ENCODE measurements at places on chromosomes 1 and 21.

DNA sequence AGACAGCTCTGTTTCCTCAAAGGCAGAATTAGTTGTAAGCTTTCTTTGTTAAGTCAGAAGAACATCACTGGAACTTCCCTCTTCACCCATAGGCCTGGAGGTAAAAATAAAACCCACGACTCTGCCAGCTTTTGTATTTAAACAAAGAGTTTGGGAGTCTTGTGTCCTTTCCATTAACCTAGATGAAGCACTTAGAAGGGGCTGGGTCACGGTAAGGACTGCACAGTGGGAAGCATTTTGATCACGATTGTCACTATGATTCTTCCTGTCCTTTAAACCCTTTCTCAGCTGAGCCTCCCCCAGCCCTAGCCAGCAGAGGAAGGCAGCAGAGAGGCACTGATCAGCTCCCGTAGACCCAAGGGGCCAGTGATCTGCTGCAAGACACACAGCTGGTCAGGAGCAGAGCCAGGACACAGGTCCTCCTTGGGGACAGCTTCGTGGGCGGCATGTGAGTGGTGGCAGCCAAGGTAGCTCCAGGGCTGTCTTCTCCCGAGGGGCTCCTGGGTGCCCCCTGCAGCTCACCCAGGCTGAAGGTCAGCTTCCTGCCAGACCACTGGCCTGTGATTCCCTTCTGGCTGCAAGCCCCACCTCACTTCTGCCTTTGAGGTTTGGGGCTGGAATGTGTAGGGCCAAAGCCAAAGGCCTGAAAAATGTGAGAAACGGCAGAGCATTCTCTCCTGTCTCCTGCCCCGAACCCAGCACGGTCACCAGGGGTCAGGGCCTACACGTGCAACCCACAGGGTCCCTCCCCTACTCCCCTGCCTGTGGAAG, 4.0 kb upstream of the LAPTM5 start:
- no peak for DNase-seq

- no peak for DNase-seq
Observed at GRCh38 chr1:208141610-208142192, 102.5 kb downstream of the PLXNA2 start.

GRCh38 chr1:157597959-157598667, at the start of gene FCRL4:
TSS of gene FCRL4 (minus strand) at chr1:157598085. CDS start at chr1:157597944, 141 bp downstream.
- no peak for DNase-seq

DNA sequence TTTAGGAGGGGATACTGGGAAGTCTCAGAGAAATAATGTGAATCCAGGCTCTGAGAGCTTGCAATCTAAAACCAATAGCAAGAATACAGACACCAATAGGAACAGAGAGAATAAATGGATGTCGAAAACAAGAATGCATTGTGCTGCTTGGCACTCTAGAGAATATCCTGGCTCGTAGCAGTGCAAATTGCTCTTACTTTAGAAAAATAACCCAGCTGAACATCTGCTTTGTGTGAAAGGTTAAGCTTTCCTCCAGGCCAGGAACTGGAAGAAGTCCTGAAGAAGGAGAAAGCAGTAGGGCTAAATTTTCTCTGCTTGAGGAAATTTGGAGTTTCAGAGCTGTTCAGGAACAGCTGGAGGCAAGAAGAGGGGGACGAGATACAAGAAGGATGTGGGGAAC, 382.3 kb downstream of the HHIPL2 start:
- DNase-seq: no peak

DNA sequence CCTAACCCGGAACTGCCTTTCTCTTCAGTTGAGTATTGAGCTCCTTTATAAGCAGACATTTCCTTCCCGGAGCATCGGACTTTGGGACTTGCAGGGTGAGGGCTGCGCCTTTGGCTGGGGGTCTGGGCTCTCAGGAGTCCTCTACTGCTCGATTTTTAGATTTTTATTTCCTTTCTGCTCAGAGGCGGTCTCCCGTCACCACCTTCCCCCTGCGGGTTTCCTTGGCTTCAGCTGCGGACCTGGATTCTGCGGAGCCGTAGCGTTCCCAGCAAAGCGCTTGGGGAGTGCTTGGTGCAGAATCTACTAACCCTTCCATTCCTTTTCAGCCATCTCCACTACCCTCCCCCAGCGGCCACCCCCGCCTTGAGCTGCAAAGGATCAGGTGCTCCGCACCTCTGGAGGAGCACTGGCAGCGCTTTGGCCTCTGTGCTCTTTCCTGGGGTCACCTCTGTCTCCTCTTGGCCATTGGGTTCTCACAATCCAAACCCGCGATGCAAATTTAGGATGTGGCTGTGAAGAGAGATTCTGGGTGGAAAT, 3.7 kb downstream of the OLIG2 start:
- DNase-seq: no peak

GRCh38 chr1:222045786-222046185, 303.9 kb upstream of the DUSP10 start:
- no peak for DNase-seq

GRCh38 chr1:224733027-224733911, 117.2 kb downstream of the CNIH3 start:
- DNase-seq: no peak

DNA sequence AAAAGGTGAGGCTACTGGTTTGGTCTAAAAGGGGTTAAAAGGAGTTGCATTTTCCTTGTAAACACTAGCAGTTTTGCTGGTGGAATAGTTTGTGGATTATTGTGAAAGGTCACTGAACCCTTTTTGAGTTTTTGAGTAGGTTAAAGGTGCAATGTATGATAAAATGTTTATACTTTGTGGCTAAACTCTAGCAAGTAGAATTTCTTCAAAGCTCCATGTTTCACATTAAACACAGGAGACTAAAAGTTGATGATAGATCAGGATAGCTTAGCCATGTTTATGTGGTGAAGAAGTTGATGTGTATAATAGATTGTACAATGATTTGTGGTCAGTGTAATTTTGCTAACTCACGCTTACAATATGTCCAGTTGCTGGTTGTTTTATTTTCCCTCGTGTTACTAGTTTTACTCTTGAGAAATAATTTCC, 13.1 kb downstream of the ZNF326 start:
- DNase-seq: no peak

- DNase-seq: no peak
Observed at GRCh38 chr1:42152907-42153600, at the start of gene GUCA2B. TSS of gene GUCA2B (plus strand) at chr1:42153410. CDS start at chr1:42153451, 41 bp downstream.

DNA sequence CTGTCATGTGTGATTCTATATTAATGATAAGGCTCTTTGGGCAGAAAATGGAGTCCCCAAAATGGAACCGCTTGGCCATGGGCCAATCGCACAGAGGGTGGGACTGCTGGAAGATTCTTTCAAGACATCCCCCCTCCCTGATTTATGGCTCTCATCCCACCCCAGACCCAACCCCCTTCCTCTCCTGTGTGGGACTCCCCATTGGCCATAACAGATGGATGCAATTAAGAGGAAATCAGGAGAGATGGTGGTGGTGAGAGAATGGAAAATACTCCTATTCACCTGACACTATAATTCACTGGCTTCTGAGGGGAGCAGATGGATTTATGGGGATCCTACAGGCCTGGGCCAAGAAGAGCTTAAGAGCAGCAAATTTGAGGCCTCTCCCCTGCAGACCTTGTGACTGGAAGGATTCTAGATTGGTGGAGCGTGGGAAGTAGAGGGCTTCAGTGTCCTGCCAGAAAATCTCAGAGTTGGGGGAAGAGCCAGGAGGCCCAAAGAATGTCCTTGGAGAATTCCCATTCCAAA, 1.7 kb downstream of the IGFN1 start:
- DNase-seq: no peak

DNA sequence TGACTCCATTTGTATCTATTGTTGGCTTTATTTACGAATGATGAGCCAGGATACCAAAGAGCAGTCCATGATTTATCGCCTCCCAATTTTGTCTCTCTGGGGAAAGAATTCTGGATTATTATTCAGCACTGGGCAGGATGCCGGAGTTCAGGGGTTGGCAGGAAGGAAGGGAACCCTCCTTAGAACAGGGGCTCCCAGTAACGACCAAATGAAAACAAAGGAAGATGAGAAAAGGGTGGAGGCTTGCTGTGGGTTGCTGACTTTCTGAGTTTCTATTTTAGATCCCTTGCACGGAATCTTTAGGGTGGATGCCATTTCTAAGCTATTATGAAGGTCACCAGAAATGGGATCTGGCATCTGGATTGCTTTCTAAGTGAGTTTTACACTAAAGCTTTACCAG, 231.2 kb upstream of the LYPLAL1 start:
- DNase-seq: no peak

DNA sequence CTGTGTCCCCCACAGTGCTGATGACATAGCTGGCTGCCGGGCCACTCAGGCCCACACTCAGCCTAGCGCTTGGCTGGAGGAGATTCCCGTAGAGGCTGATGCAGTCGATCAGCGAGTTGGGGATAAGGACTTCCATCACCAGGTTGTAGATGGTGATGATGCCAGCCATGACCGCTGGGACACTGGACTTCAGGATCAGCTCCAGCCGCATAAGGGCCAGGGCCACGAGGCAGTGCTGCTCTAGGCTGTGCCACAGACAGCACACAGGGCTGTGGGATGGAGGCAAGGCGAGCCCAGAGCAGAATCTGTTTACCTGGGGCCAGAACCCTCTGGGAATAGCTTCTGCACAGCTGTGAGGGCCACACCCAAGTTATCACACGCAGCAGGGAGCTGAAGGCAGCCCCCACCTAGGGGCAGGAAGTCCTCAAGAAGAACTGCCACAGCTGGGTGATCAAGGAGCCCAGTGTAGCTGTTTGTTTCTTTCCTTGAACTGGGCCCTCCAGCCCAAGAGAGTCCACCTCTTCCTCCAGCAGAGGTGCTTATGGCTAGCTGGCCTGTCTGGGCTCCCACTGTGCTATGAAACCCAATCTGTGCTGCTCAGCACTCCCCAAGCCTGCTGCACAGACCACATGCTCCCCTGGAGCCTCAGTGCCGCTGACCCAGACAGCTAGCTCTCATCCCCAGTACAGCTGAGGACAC, 6.2 kb downstream of the SLC2A1 start:
- no peak for DNase-seq

- no peak for DNase-seq
Observed at GRCh38 chr1:41768583-41768982, 150.1 kb downstream of the HIVEP3 start.

DNA sequence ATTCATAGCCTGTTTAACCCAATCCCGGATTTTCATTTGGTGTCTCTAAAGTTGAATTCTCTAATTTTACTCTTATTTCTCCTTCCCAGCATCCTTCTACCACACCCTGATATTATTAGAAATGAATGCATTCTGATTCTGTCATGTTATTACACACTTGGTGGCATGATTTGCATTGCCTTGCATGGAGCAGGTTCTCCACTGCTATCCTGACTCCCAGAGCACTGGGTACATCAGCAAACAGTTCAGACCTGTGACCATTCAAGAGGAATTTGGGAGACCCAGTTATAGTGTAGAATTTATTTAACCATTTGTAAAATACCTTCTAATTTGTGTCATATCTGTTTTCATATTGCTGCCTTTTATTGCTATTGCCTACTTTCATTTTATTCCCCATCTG, 2.6 kb downstream of the LRRC8B start:
- DNase-seq: no peak

DNA sequence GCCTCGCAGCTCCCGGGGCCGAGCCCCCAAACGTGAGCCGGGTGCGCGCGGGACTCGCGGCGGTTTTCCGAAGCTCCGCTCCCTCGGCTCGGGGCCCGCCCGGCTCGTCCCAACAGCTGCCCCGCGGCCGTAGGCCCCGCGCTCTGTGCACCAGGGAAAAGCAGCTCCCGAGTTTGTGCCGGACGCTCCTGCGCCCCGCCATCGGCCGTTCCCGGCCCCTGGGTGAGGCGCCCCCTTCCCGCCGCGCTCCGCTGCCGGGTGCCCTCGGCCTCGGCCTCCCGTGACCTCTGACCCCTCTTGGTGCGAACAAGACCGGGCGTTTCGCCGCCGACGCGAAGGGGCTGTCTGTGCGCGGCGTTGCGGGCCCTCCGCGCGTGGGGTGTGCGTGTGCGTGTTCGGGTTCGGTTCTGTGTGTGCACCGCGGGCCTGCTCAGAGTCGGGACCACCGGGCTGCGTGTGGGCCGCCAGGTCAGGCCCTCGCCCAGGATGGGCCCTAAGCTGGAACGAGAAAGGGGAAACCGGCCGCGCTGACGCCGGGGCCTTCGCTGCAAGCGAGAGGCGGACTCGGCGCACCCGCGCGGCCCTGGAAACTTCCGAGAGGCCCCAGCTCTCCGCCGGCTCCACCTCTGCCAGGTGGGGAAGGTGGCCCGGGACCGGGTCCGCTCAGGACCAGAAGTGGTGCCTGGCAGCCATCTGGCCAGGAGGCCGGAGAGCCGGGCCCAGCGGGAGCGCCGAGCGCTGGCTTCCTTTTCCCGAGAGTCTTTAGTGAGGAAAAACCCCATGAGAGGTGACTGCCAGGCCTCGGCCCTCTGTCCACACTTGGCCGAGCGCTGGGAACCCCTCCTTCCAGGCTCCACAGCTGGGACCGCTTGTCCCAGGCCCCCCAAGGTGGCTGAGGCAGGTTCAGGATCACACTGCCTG, 1.9 kb downstream of the PRDM16 start:
- DNase-seq: no peak

- no peak for DNase-seq
Observed at GRCh38 chr1:93728480-93729131, 47.0 kb upstream of the BCAR3 start.

- DNase-seq: no peak
Observed at GRCh38 chr1:177964336-177964735, 5.5 kb downstream of the SEC16B start.

GRCh38 chr1:63321066-63321784, 1.1 kb upstream of the FOXD3 start:
- no peak for DNase-seq

- DNase-seq: no peak
Observed at GRCh38 chr1:94438692-94439276, 20.6 kb downstream of the ABCD3 start.

DNA sequence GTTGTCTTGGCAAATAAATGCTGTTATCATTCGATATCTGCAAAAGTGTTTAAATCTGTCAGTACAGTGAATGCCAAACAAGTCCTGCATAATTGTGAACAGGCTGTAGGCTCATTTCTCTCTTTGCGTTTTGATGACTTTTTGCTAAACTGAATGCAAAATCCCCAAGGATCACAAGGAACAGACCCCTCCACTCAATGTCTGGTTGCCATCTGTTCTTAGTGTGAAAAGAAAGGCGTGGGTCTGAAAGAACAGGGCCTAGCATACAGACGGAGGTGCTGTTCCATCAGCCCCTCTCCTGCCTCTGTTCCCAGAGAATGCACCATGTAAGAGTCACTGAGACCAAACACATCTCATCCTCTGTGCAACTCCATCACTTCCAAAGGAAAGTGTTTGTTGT, 40.4 kb downstream of the EIF2B3 start:
- DNase-seq: no peak

DNA sequence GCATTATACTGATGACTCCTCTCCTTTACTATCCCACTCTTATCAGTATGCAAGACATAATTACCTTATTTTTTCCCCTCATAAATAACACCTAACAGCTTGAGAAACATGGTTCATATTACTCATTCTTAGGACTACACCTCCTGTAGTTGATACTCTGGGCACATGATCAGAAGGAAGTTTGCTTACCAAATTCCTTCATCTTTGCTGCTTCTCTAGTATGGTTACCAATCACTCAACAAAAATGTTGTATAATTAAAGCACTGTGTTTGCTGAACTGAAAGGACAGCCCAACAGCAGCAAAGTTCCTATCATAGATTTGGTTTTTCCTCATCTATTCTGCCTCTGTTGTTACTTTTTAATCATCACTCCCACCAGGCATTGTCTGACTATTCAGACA, 586.3 kb downstream of the LRRIQ3 start:
- DNase-seq: no peak

Measured in stimulated activated CD8-positive, alpha-beta memory T cell treated with anti-CD3 and anti-CD28 coated beads, Interleukin-7, amount 100 ng/mL, for 1 hour (primary cell).